Small intestine (tissue), 16 donors: ENCODE measurements at places on chromosomes 11 and 22. TPM values are rescaled to one million over a fixed set of nuclear protein-coding genes. Genes with fewer than 3 reads are reported as not detected.

- DNase-seq = no peak
Observed at GRCh38 chr22:17079572-17079971, 5.2 kb upstream of the IL17RA start.

Gene ANO1
- polyA plus RNA-seq = 2.9 TPM

- no peak for DNase-seq
Observed at GRCh38 chr22:46918197-46918596, 155.7 kb downstream of the TBC1D22A start.

GRCh38 chr11:73391665-73392064 is 15.5 kb downstream of the RELT start:
- DNase-seq = no peak

- no peak for DNase-seq
Observed at GRCh38 chr22:24068717-24069297, 57.7 kb downstream of the CABIN1 start.

Gene DHCR7
- polyA plus RNA-seq = 13.2 TPM

- DNase-seq = no peak
Observed at GRCh38 chr11:69928121-69928520, 108.9 kb upstream of the FGF3 start.

DNA sequence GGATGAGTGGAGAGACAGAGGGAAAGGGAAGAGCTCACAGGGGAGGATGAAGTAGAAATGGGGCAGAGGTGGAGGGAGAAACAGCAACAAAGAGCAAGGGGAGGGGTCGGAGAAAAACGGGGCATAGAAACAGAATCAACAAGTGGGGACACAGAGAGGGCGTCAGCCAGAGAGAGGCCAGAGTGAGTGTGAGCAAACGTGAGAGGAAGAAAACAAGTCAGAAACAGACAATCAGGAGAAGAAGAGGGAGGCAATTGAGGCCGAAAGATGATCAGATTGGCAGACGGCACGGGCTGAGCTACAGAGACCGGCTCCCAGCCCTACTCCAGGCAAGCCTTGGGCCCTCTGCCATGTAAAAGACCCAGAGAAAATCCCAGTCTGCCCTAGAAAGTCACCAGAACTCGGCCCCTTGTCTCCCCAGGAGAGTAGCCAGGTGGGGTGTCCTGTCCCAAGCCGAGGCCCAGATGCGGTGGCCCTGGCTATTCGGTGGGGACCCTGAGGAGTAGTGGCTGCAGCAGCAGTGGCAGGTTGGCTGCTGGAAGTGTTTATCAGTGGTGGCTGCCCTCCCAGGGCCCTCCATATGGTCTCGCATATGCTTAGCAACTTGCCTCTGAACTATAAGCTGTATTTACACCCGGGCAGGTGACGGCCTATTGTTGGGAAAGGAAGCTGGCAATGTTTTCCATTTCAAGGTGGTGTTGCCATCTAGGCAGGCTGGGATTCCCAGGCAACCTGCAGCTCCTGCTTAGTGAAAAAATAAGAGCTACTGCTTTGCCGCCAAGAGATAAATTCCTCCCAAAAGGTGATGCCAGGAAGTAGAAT is 14.8 kb upstream of the TSPAN18 start:
- no peak for DNase-seq

Gene FAM180B
- not detected for polyA plus RNA-seq

Gene NPTXR
- polyA plus RNA-seq = 4.2 TPM

Gene GPHA2
- polyA plus RNA-seq = not detected

DNA sequence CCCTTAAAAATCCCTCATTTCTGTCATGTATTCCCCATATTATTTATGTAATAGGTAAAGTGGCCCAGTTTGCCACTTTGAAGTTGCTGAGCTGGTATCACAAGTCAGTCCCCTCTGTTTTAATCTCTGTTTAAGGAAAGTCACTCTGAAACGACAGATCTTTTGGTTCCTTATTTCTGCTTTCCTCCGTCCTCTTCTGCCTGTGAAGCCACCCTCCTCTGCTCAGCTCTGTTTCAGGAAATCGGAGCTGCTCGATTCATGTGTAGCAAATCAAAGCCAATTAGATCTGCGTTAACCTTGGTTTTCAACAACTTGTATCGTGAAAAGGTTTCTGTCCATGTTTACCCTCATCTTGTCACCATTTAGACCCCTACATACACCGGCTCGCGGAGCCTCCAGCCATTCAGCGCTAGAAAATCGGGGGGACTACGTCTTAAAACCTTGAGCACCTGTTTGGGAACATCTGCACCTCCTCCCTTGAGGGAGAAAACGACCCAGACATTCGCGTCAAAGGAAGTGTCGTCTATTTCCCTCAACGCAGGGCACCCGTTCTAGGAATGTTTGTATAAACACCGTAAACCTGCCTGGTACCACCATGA is 576 bp upstream of the SC5D start:
- DNase-seq = peak; percentile 37

GRCh38 chr11:62012451-62012831 is 45.0 kb upstream of the FTH1 start:
- no peak for DNase-seq

- no peak for DNase-seq
Observed at GRCh38 chr11:128938156-128938885, 4.3 kb downstream of the TP53AIP1 start.

DNA sequence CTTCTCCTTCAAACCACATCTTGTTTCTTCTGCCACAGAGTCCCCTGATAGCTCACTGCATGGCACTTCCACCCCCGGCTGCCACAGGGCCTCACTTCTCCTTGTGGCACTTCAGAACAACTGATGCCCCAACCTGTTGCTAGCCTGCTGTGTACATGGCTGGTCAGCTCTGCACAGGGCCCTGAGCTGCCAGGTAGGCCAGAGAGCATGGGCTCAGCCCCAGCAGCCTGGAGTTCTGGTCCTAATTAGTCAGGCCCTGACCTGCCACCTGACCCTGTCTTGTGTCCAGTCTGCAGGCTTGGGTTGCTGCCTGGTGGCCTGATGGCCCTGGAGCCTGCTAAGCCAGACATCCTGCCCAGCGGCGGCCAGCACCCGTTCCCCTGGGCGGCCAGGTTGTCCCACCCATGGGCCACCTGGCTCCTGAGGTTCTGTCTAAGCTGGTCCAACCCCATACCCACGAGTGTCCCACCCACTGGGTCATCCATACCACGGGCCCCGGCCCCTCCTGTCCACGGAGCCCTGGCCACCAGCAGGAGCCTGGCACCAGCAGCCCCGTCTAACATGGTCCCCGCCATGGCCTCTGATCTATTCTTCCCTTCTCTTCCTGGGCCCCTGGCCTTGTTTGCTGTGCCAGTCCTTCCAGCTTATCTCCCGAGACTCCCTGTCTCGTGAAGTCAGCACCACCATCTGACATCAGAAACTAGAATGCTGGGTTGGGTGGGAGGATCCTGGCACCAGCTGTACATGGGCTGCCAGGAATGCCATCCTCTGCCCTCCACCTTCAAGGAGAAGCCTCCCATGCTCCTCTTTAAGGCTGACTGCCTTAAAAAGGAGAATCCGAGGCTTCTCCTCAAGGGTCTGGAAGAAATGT is 3.1 kb upstream of the CERK start:
- no peak for DNase-seq

DNA sequence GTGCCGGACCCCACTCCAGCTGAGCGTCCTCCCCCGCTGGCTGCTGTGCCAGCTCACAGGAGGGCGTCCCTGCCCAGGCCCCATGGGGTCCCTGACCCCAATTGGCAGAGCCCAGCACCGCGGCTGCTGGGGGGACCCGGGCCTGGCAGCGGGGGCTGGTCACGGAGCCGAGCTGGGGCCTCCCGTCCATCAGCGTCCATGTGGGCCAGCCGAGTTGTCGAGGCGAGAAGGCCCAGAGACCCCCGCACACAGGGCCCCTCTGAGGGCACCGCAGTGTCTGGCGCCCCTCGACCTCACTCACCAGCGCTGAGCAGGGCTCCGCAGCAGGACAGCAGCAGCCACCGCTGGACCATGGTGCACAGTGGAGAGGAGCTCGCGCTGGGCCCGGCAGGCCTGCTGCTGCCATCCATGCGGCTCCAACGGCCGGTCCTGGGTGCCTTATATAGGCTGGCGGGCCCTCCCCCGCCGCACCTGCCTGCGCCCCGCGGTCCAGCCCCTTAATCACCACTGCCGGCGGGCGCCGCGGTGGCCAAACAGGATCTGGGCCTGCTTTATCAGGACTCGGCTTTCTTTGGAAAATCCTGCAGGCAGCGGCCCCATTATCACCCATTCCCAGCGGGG is at the start of gene MUC6:
Gene MUC6, minus strand, starts transcription at position 416 of the 621 bp plus-strand sequence. Its CDS starts 63 bp downstream, at position 353.
- no peak for DNase-seq

DNA sequence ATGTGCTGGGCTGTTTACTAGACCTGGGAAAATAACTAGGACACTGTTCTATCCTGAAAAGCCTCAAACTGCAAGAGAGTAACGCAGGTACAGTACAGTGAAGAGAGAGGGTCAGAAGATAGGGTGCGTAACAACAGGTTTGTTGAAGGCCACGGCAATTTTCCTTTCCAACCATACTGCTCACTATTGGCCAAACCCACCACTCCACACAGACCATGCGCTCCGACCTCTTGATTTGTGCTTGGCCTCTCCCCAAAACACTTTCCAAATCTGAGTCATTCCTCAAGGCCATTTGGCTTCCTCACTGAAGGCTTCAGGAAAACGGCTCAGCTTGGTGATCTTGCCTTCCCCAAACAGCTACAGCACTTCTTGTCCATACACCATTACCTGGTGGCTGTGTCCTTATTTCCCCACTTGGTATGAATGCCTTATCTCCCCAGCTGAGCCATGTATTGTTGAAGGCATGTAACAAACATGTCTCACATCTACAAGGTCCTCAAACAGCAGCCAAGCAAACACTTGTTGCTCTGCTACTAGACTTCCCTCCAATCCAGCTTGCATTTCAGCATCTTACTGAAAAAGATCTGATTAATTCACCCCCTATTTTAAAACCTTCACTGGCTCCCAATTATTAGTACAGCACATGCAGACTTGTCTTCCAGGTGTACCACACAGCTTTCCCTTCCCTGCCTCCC is 40.9 kb downstream of the TCF20 start:
- no peak for DNase-seq

DNA sequence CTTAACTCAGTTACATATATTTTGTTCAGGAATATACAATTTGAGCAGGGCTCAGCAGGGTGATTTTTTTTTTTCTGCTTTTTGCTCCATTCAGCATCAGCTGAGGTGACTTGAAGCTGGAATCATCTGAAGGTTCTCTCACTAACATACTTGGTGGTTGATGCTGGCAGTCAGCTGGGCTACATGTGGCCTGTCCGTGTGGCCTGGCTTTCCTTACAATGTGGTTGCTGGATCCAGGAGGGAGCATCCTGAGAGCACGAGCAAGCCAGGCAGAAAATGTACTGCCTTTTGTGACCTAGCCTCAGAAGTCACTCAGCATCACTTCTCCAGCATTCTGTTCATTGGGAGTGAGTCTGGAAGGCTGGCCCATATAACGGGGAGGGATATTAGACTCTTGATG is 151.6 kb upstream of the E2F8 start:
- DNase-seq = no peak

Gene GDPD4
- 4.5 TPM for polyA plus RNA-seq

DNA sequence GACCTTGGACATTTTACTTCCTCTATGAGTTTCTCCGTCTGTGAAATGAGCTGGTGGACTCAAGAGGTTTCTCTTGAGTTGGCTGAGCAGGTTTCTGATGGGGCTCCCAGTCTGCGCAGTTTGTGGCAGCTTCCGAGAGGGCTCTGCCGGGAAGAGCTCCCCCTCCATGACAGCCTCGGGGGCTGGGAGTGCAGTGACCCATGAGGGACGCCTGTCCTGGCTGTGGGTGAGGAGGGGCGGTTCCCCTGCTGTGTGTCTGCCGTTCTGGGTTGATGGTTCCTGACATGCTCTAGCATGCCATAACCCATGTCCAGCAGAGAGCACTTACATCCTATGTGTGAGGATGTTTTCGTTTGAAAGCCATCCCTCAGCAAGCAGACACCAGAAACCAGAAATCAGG is 14.8 kb downstream of the CSF2RB start:
- DNase-seq = no peak

- DNase-seq = peak; percentile 81
Observed at GRCh38 chr22:49992921-49993648, 19.5 kb downstream of the IL17REL start.

GRCh38 chr11:117717485-117718314 is 79.3 kb downstream of the DSCAML1 start:
- peak; percentile 19 for DNase-seq

- DNase-seq = no peak
Observed at GRCh38 chr22:38871360-38872171, 450 bp downstream of the CBX6 start.

GRCh38 chr11:76699451-76700091 is 29.0 kb upstream of the LRRC32 start:
- DNase-seq = no peak

DNA sequence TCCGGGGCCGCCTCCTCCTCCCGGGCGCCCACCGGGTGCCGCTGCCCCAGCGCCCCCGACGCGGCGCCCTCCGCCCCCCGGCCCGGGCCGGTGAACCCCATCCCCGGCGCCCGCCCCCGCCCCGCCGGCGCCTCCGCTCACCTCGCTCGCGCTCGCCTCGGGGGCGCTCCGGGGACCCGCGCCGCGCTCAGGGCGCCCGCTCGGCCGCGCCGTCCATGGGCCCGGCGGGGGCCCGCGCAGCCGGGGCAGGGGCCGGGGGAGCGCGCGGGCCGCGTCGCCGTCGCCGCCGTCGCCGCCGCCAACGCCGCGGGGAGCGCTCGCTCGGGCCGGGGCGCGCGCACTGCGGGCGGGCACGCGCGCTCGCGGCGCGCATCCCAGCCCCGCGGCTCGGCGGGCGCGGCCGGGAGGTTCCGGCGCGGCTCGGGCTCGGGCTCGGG is 293 bp downstream of the DUSP8 start:
- DNase-seq = no peak

DNA sequence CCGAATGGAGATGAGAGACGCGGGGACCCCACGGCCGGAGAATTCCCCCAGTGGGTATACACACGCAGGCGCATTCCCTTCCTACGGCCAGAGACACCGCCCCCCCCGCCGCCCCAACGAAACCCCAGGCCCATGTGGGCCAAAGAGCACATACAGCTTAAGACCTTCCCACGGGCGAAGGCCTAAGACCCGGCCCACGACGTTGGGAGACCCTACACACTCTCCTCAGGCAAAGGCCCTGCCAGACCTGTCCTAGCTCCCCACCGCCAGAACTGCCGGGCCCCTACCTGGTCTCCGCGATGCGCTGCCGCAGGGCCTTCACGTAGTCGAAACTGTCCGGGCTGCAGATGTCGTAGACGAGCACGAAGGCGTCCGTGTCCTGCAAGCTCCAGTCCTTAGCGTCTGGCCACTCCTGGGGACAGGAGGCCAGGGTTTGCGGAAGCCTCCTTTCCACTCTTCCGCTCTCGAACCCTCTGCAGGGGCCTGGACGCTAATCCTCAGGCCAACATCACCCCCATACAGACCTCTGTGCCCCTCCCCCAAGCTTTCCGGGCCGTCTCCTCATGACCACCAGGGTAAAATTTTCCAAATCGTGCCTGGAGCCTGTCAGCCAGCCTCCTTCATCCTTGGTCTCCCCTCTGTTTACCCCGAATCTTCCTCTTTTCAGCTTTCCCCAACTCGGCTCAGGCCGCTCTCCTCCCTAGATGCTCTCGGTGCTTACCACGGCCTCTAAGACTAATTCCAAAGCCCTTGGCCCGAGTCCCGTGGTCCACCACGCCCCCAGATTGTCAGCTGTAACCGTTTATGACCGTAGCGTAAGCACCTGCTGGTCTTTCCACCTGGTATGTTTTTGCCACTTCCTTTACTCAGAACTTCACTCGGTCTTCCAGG is 1.7 kb downstream of the RASL10A start:
- DNase-seq = peak; percentile 70
